Neural crest cell (in vitro differentiated cells): ENCODE measurements at places on chromosomes 5 and 9.

DNA sequence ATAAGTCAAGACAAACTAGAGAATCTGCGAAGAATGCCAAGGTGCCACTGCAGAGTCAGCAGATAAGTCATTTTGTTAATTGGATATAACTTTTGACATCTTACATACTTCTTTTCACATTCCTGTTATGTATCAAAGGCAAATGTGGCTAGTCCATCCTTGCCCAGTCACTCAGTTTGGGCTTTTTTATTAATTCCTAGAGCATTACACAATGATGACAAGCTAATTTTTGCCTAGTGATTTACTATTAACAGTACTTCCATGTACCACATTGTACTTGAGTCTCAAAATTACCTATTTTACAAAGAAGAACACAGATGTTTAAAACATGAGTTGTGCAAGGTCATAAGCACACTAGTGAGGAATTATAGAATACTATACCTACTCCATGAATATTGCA is 680.8 kb downstream of the DNAH5 start:
- DNase-seq: no peak

DNA sequence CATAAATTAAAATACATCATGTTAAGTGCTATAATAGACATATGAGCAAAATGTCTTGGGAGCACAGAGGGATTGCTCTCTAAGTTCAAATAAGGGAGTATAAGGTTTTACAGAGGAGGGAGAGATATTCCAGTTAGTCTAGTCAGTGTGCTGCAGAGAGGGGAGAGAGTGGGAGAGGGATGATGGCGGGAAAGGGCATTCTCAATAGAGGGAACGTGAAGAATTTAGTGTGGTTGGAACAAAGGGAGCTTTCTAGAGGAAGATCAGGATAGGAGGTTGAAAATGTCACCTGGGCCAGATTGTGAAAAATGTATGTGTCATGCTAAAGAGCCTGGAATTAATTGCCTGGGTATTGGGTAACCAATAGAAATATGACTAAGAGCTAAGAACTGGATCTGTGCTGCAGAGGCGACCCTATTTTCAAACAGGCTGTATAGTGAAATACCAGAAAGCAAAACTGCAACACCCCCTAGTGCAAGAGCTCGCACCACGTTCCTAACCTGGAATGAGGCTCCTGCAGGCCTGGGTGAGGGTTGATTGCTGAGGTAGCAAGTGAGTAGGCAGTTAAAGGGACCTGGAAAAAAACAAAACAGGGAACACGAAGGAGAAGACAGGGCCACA is 791.8 kb upstream of the C9orf72 start:
- no peak for DNase-seq

- DNase-seq: no peak
These were observed 400.0 kb downstream of the ARRDC3 start for GRCh38 chr5:90983148-90983547.

- DNase-seq: no peak
These were observed 247.1 kb upstream of the CCNG1 start for GRCh38 chr5:163190283-163190682.

DNA sequence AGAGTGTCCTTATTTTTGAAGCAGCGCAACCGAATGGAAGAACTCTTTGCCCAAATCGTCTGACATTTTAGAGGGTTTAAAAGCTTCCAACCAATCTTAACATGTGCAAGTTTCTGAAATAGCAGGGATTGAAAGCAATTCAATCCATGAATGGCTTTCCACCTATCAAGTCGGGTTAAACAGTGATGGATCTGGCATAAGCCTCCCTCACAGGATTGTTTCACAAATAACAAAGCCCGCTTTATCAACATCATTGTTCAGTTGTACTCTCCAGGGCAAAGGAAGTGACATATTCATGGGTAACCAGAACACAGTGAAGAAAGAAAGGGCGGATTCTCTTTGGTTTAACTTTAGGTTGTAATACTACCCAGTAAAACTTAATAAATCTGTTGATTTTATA is 497.3 kb downstream of the MTRR start:
- no peak for DNase-seq
